ENCODE measurements at places on chromosomes 1 and 21.
A peak's percentile ranks its signal among the peaks of the same experiment; 100 is the strongest.

- DNase-seq, result no peak
Observed at GRCh38 chr1:116002781-116003420, 26.6 kb downstream of the SLC22A15 start.

DNA sequence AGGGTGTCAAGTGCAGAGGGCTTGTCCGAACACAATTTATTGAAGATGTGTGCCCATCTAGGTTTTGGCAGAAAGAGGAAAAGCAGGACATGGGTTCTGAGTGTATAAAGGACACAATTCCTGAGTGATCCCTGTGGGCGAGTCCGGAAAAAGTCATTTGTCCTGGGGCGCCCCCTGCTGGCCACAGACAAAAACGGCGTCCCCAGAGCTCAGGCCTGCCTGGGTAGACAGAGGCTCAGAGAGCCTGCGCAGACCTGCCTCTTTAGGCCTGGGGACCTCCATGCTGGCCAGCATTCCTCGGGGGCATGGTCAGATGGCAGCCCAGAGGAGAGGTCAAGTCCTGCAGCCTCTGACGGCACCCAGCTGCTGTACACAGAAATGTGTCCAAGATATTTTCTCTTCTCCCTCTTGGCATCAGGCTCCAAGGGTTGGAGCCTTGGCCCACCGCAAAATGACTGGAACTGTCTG, 65.5 kb upstream of the LRP8 start:
- peak; percentile 39 for DNase-seq

- no peak for DNase-seq
Observed at GRCh38 chr1:178486100-178487069, 10.4 kb downstream of the CLEC20A start.

- no peak for DNase-seq
Observed at GRCh38 chr1:14957375-14958098, 196.0 kb upstream of the TMEM51 start.

- no peak for DNase-seq
Observed at GRCh38 chr1:244384066-244384465, 67.6 kb downstream of the ADSS2 start.

DNA sequence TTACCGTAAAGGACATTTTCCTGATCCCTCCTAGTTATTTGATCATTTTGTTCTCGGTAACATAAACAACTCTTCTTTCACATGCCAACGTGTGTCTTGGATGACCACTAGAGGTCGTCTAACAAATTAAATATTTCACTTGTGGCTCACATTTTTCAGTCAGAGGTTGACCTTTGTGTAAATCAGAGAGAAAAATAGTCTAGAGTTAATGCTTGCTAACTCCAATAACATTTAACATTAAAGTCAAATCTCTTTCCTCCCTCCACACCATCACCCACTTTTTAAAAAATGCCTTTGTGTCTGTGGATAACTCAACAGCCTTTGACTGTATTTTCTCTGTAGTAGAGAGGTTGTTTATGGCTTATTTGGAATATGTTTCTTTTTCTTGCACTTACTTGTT, 220.5 kb upstream of the B3GALT2 start:
- peak; percentile 52 for DNase-seq

DNA sequence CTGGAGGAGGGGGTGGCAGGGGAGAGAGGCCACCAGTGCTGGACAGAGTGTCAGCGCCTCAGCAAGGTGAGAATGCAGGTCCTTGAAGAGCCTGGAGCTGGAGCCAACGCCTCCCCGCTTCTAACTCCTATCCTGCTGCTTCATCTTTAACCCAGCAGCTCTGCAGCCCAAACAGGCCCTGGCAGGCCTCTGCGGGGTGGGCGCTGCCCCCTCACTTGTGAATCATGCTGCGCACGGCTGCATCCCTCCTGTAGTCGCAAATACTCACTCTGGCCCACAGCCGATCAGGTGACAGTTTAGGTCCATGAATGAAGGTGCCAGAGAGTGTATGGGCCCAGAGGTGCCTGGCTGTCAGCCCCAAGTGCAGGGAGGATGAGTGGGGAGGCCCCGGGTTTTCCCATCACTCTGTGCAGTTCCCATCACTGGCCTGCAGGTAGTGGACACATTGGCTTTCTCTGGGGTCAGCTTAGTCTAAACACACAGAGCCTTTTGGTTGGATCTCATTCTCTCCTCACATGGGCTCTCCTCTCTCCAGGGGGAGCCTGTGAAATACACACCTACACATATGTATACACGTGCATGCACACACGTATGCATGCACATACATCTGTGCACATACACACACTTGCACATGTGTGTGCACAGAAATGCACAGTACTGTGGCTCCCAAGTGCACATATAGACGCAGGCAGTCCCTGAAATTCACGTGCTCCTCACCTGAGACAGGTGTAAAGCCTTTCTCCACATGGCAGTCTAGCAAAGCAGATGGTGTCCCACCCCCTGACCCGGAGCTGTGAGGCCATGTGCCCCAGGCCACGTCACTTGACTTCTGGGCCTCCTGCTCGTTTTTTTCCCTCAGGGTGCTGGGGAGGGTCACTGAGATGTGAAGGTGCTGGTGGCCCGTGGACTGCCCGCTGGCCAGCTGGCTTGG, 52.0 kb downstream of the TRIM11 start:
- DNase-seq, result no peak

DNA sequence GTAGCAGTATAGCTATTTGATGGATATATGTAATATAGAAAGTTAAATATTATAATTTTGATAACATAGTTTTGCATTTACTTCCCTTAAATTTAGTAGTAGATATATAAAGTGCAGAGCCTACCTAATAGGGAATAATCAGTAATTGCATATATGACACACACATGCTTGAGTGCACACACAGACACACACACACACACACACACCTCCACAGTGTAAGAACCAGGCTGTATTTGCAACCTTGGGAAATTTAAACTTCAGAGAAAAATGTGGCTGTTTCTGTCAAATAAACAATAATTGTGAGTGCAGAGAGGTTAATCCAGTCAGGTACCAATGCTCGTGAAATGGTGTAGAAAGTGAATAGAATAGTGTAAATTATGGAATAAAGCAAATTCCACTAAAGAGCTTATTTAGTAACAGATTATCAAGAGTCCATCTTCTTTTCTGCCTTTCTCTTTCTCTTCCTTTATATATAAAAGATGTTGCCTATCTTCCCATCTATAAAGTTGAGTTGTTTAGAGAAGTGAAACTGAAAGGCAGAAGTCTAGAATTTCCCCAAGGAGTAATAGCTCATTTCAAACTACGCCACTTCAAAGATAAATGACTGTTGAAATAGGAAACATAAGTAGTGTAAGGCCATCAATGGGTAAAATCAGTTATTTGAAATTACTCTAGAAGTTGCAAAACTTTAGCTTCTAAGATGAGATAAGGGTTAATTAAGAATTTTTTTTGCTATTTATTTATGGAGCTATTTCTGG, 273.7 kb downstream of the SRGAP2C start:
- no peak for DNase-seq

GRCh38 chr21:34550182-34550799, 38.3 kb upstream of the KCNE1 start:
- DNase-seq, result no peak

DNA sequence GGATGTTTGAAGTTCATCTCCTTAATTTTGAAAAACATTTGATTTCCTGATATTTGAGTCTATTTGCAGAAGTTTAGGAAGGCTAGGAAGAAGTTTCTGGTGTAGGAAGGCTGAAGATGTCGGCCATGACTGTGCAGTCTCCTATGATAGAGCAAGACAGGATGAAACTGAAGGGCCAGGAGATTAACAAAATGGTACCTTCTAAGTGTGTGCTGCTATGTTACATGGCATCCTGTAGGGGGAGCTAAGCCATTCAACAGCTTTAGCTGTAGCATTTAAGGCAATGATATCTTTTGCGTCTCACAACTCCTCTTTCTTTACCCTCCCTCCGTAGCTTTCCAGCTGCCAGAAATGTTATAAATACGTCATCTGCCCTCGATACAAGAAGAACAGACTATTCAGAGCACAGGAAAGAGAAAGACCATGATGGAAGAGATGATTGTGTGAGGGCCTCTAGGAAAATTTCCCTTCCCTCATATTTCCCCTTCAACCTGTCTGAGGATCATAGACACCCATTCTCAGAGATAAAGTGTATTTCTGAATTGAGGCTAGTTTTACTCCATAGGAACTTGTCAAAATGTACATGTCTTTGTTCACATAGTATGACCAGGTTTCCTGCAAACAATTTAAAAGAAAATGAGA, 61.1 kb downstream of the XCL1 start:
- DNase-seq, result peak; percentile 11

- DNase-seq, result no peak
Observed at GRCh38 chr1:173997791-173998190, 24.4 kb downstream of the RC3H1 start.

- DNase-seq, result no peak
Observed at GRCh38 chr1:8704866-8705506, 112.5 kb downstream of the RERE start.

GRCh38 chr1:245079021-245079609, 75.7 kb upstream of the KIF26B start:
- no peak for DNase-seq

- DNase-seq, result no peak
Observed at GRCh38 chr1:178051071-178051470, 42.8 kb upstream of the RASAL2 start.

- DNase-seq, result no peak
Observed at GRCh38 chr1:171263901-171264300, 15.6 kb downstream of the FMO1 start.

DNA sequence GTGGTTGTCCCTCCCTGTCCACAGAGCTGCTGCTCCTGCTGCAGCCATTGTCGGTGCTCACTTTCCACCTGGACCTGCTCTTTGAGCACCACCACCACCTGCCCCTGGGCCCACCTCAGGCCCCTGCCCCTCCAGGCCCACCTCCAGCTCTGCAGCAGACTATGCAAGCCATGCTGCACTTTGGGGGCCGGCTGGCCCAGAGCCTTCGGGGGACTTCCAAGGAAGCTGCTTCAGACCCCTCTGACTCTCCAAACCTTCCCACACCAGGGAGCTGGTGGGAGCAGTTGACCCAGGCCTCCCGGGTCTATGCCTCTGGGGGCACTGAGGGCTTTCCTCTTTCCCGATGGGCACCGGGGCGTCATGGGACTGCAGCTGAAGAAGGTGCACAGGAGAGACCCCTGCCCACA, 5.9 kb downstream of the RUSC1 start:
- DNase-seq, result no peak

DNA sequence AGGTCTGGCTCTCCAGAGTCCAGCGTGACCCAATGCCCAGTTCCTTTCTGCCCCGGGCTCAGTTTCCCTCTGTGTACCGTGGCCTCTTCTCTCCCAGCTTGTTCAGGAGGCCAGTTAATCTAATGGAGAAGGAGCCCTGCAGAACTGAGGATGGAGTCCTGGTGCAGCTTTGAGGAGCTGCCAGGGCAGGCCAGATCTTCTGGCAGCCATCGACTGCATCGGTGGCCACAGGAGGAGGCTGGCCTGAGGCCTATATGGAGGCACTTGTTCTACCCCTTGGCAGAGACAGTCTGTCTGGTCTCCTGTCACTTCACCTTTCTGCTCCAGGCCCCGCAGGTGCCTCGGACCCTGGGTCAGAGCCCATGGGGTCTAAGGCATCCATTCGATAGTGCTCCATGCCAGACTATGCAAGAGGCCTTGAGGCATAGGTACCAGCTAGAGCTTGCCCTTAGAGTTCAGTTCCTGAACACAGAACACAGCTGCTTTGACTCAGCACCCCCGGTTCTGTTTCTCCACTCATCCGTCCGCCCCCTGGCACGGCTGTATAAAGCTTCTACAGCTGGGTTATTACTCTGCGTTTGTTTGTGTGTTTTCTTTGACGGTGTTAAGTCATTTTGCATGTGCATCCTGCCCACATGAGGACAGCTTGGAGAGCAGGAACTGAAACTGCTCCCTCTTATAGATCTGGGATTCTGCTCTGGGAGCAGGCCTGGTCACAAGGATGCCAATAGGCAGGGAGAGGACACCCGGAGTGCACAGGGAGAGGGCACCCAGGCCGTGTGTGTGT, 18.5 kb upstream of the LRRN2 start:
- no peak for DNase-seq

DNA sequence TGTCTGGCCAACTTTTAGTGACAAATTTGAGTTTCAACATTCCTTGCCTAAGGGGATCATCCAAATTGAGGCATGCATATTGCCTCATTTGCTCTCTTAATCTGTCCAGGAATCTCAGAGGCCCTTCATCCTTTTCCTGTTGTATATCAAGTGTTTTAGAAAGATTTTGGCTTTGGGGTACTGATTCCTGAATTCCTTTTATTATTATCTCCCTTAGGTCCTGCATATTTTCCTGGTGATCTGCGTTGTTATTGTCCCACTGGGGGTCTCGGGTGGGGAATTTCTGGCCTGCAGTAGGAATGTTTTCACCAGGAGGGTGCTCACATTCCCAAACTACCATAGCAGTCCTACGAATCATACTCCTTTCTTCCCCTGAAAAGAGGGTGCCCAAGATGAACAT, 4.4 kb upstream of the AADACL3 start:
- no peak for DNase-seq

- peak; percentile 1 for DNase-seq
Observed at GRCh38 chr1:228697207-228698016, 37.9 kb upstream of the RHOU start.

GRCh38 chr1:193438312-193438711, 251.9 kb upstream of the B3GALT2 start:
- DNase-seq, result no peak

DNA sequence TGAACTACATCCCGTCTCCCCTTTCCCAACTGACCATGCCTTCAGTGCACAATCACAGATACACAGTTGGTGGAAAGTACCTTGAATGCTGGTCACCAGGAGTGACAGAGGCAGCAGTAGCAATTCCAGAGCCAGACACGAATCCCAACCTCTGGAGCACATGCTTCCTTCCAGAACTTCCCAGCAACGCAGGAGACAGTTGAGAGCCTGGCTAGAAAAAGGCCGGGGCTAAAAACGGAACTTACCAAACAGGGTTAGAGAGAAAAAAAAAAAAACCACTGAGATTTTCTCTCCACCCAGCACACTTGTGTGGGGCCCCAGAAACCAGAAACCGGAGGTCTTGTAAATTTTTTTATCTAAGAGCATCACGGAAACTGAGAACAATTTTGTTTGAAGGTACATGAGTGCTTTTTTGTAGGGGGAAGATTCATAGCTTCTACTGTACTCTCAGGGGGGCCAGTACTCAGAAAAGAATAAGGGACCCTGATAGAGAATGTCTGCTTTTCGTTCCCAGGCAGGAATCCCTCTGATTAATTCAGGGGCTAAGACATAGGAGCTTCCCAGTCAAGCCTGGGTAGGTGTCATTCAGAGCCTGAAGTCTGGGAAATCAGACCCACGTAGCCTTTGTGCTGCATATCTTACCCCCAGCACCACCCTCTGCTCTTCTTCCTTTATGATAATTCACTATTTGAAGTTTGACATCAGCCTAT, at the start of gene CD48:
Gene CD48, minus strand, starts transcription at position 221 of the 710 bp plus-strand sequence. Its CDS starts 59 bp downstream, at position 162.
- no peak for DNase-seq

GRCh38 chr1:183517401-183517800, 45.1 kb downstream of the SMG7 start:
- DNase-seq, result no peak

DNA sequence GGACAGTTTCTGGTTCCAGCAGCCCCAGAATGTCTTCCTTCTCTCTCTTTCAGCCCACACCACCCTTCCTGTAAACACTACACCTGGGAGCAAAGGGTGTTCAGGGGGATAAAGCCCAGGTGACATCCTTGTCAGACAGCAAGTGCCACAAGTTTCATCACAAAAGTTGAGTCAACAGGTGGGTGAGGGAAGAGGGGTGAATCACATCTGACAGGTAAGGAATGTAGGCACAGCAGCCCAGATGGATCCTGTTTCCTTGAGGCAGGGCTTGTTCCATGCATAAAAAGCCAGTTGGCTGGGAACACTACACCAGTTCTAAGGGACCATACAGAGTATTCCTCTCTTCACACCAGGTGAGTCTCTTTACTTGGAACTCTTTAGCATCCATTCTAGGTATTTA, at the start of gene SPRR1B:
Gene SPRR1B, plus strand, starts transcription at position 309 of the 400 bp plus-strand sequence. CDS start 1,143 bp downstream, outside the sequence.
- no peak for DNase-seq

Measured in NCI-H446 treated with DMSO at 0.1 percent for 48 hours (cell line).